Endothelial cell (in vitro differentiated cells): ENCODE measurements at places on chromosomes 16 and 17. TPM values are rescaled to one million over a fixed set of nuclear protein-coding genes. Genes with fewer than 3 reads are reported as not detected.
A peak's percentile ranks its signal among the peaks of the same experiment; 100 is the strongest.

- no peaks in the 10 kb centered on the region for H3K36me3 ChIP-seq
- H3K4me3 ChIP-seq = no peak overlapping the region
- peak; percentile 82 for DNase-seq
- peaks cover 9% of the 10 kb centered on the region for H3K27me3 ChIP-seq
- no peak overlapping the region for H3K27ac ChIP-seq
Measured at GRCh38 chr16:30186782-30187555, 3.6 kb downstream of the CORO1A start.

DNA sequence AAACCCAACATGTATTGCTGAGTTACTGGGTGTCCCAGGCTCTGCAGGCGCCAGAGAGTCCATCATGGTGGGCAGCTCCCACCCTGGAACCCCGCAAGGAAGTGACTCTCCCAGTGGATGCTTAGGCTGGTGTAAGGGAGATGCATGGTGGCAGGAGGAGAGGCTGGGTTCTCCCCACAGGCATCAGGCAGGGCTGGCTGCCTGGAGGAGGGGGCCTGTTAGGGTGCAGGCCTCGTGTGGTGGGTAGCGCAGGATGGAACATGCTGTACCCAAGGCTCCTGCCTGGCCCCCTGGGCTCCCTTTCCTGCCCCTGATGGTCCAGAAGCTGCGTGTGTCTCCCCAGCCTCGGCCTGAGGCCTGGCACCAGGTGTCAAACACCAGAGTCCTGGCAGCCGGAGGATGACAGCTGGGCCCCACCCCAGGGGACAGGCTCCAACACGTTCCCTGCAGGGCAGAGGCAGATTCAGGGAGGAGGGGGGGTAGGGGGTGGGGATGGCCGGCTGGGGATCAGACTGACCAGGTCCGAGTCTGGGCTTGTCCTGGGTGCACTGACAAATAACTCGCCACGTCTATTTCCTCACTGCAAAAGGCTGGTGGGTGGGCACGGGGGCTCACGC, 40.2 kb upstream of the CIBAR2 start:
- H3K4me1 ChIP-seq = peaks cover 21% of the 10 kb centered on the region
- peaks cover 7% of the 10 kb centered on the region for H3K27me3 ChIP-seq
- DNase-seq = no peak
- H3K27ac ChIP-seq = no peak overlapping the region

DNA sequence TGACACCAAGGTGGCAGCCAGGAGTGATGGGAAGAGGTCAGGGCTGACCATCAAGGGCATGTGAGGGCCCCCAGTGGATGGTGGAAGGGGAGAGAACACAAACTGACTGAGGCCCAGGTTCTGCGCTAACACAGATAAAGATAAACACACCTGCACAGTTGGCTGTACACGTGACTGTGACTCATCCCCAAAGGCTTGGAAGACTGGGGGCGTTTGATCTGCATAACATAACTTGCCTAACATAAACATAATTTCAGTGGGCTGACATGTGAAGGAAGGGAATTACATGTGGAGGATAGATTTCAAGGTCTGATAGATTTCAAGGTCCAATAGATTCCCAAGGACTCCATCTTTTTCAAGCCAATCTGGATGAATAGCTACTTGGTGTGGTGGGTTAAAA, 100.9 kb upstream of the TNRC6C start:
- H3K4me3 ChIP-seq = no peak overlapping the region

DNA sequence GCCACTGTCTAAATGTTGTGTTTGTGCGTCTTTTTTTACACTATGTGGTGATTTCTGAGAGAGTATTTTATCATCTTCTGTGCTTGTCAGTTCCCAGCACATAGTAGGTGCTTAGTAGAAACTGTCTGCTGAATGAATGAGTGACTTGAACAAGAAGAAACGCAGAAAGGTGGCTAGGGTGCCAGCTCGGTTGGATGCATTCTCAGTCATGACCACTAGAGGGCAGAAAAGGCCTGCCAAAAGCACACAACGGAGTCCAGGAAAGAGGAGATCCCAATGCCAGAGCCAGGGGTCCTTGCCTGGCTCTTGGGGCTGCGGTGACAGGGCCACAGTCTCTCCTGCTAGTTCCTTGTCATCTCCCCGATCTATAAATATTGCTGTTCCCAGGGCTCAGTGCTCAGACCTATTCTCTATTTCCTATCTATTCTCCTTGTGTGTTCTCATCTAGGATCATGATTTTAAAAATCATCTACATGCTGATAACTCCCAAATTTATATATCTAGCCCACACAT, 57.3 kb upstream of the CCL1 start:
- no peak overlapping the region for H3K4me3 ChIP-seq
- H3K4me1 ChIP-seq = no peaks in the 10 kb centered on the region
- DNase-seq = peak; percentile 78
- H3K36me3 ChIP-seq = no peaks in the 10 kb centered on the region
- H3K27me3 ChIP-seq = peaks cover 7% of the 10 kb centered on the region
- no peak overlapping the region for H3K27ac ChIP-seq

- H3K27ac ChIP-seq = no peak overlapping the region
- no peaks in the 10 kb centered on the region for H3K36me3 ChIP-seq
- H3K4me1 ChIP-seq = peaks cover 21% of the 10 kb centered on the region
- H3K27me3 ChIP-seq = peaks cover 15% of the 10 kb centered on the region
- DNase-seq = no peak
Measured at GRCh38 chr17:7042501-7043181, 1.3 kb downstream of the SLC16A11 start.

DNA sequence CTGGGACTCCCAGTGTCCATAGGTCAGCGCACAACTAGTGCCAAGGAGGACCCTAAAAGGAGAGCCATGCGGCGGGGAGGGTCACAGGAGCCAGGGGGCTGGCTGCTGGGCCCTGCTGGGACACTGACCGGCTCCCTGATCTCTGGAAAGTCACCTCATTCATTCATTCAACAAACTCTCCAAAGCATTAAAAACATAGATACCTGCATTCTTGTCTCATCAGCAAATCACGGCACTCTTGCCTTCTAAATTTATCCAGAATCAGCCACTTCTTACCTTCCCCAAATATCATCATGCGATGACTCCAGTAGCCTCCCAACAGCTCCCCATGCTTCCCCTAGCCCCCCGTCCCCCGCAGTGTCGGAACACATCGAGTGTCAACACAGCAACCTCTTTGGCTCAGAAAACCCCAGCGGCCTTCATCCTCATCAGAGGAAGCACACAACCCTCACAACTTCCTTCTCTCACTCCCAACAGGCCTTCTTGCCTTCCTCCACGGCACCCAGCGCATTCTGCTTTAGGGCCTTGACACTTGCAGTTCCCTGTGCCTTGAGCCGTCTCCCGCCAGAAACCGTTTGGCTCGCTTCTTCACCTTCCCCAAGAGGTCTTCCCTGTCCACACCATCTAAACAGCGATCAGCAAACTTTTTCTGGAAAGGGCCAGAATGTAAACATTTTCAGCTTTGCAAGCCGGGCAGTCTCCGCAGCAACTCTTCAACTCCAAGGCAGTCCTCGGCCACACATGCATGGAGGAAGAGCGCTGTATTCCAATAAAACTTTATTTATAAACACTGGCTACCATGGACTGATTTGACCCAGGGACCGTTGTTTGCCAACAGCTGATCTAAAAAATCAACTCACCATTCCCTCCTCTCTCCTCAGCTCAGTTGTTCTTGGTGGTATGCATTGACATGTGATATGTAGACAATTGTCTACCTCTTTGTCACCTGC, 119.5 kb upstream of the TNRC6C start:
- H3K4me3 ChIP-seq = no peak overlapping the region
- peaks cover 2% of the 10 kb centered on the region for H3K27me3 ChIP-seq
- no peak for DNase-seq
- no peaks in the 10 kb centered on the region for H3K36me3 ChIP-seq
- no peak overlapping the region for H3K27ac ChIP-seq
- no peaks in the 10 kb centered on the region for H3K4me1 ChIP-seq

GRCh38 chr17:81037798-81038733, 3.1 kb downstream of the BAIAP2 start:
- H3K4me1 ChIP-seq = peaks cover 31% of the 10 kb centered on the region
- DNase-seq = no peak
- peaks cover 21% of the 10 kb centered on the region for H3K27me3 ChIP-seq
- peak overlapping the region; percentile 37 for H3K4me3 ChIP-seq
- no peak overlapping the region for H3K27ac ChIP-seq

- peaks cover 3% of the 10 kb centered on the region for H3K36me3 ChIP-seq
- peaks cover 24% of the 10 kb centered on the region for H3K4me1 ChIP-seq
- no peak overlapping the region for H3K27ac ChIP-seq
- no peak overlapping the region for H3K4me3 ChIP-seq
Measured at GRCh38 chr17:29742210-29742513, 119.5 kb upstream of the CORO6 start.

- H3K36me3 ChIP-seq = no peaks in the 10 kb centered on the region
- no peak overlapping the region for H3K27ac ChIP-seq
- H3K4me3 ChIP-seq = no peak overlapping the region
- H3K27me3 ChIP-seq = peaks cover 6% of the 10 kb centered on the region
- H3K4me1 ChIP-seq = peaks cover 9% of the 10 kb centered on the region
Measured at GRCh38 chr17:61338000-61338798, 61.4 kb upstream of the TBX2 start.

DNA sequence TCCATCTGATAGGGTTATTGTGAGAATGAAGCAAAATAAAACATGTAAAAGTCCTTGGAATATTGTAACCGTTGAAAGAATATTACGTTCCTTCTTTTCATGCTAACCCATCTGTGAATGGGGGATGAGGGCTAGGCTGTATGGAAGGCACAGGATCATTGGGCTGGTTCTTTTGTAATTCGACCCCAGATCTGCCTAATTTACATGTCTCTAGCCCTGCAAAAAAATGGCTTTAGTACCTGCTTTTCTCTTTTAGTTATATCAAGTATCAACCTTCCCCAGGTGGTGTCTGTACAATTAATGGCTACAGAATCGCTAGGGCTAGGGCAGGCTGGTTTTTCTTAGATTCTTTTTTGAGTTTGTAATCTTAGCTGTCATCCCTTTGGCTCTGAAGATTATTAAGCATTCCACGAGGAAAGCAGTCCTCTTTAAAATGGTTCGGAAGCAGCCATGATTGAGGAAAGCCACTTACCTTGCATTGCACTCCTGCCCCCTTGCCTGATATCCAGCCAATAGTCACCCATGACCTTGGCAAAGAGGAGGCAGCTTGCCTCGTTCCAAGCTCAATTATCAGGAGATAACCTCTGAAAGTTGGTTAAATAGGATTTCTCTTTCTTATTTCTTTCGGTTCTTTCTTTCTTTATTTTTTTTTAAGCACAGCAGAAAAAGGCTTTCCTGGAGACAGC, 153.9 kb upstream of the ZKSCAN2 start:
- H3K36me3 ChIP-seq = no peaks in the 10 kb centered on the region
- H3K27ac ChIP-seq = no peak overlapping the region
- H3K4me3 ChIP-seq = no peak overlapping the region
- no peaks in the 10 kb centered on the region for H3K4me1 ChIP-seq

DNA sequence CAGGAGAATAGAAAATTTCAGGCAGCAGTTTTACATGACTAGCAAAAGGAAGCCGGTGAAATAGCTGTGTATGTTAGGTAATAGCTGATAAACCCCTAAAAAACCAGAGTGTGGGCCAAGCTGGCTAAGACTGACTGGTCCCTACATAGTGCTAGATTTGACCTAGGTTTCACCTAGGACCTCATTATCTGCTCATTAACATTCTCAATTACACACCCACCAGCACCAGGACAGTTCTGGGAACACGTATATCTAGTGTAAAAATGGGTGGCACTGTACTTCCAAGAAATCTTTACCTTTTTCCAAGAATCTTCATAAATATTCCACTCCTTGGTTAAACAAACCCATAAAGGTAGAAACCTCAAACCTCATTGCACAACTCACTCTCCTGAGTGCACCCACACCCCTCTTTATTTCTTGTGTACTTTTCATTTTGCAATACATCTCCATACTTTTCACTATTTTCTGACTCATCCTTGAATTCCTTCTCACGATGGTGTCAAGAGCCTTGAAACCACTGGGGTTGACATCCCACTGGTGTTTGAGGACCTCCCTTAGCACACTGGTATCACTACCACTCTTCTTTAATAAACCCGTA, 262.7 kb upstream of the KCNJ16 start:
- no peaks in the 10 kb centered on the region for H3K36me3 ChIP-seq
- DNase-seq = no peak
- H3K27ac ChIP-seq = no peak overlapping the region
- no peaks in the 10 kb centered on the region for H3K4me1 ChIP-seq
- no peaks in the 10 kb centered on the region for H3K27me3 ChIP-seq

DNA sequence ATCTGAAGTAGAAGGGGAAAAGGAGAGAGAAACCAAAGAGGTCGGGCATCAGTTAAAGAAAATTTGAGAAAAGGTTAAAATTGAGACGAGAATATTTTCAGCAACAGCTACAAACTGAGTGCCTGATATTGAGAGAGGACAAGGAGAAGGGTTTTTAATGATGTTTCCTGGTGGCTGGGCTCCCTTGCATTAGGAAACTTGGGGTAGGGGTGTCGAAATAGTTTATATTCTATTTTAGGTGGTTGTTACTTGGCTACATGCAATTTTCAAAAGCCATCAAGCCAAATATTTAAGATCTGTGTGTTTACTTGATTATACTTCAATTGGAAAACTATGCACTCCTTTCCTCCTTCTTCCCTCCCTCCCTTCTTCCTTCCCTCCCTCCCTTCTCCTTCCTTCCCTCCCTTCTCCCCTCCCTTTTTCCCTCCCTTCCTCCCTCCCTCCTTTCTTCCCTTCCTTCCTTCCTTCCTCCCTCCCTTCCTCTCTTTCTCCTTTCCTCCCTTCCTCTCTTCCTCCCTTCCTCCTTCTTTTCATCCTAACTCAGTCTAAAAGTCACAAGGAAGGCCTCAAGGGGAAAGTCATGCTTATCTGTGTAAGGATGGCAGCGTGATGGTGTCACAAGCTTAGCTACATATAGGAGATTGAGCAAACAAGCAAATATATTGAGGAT, 1.8 kb upstream of the APOH start:
- no peak overlapping the region for H3K4me3 ChIP-seq
- no peaks in the 10 kb centered on the region for H3K4me1 ChIP-seq
- no peaks in the 10 kb centered on the region for H3K27me3 ChIP-seq
- no peak overlapping the region for H3K27ac ChIP-seq
- no peak for DNase-seq

- H3K4me1 ChIP-seq = peaks cover 5% of the 10 kb centered on the region
- peaks cover 3% of the 10 kb centered on the region for H3K27me3 ChIP-seq
- H3K4me3 ChIP-seq = peak overlapping the region; percentile 51
- peak overlapping the region; percentile 33 for H3K27ac ChIP-seq
- no peak for DNase-seq
Measured at GRCh38 chr16:24800586-24800985, 45.2 kb upstream of the SLC5A11 start.

GRCh38 chr17:44559634-44560554, 2.6 kb downstream of the FZD2 start:
- H3K27ac ChIP-seq = no peak overlapping the region
- peaks cover 39% of the 10 kb centered on the region for H3K4me1 ChIP-seq
- no peak for DNase-seq
- peaks cover 7% of the 10 kb centered on the region for H3K36me3 ChIP-seq

DNA sequence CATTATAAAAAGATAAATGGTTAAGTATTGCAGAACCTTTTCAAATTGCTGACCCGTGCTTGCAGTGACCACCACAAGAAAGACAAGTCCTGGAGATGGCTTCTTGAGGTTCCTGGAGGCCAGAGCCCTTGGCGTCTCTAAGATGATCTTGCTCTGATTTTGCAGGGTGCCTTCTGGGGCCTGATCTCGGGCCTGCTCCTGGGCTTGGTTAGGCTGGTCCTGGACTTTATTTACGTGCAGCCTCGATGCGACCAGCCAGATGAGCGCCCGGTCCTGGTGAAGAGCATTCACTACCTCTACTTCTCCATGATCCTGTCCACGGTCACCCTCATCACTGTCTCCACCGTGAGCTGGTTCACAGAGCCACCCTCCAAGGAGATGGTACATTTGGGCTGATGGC, 63.0 kb downstream of the SLC5A11 start:
- peaks cover 4% of the 10 kb centered on the region for H3K27me3 ChIP-seq
- no peak overlapping the region for H3K4me3 ChIP-seq
- no peaks in the 10 kb centered on the region for H3K4me1 ChIP-seq
- no peaks in the 10 kb centered on the region for H3K36me3 ChIP-seq

Gene DNASE1L2
- total RNA-seq = 1.0 TPM

Gene SLC4A1
- not detected for total RNA-seq

Gene KRT31
- not detected for total RNA-seq

Gene TTYH2
- total RNA-seq = 6.8 TPM

Gene GUCY2D
- not detected for total RNA-seq

Gene HSF4
- 5.7 TPM for total RNA-seq

Gene HBA1
- total RNA-seq = not detected
